ENCODE measurements at places on chromosomes 7 and 10.

DNA sequence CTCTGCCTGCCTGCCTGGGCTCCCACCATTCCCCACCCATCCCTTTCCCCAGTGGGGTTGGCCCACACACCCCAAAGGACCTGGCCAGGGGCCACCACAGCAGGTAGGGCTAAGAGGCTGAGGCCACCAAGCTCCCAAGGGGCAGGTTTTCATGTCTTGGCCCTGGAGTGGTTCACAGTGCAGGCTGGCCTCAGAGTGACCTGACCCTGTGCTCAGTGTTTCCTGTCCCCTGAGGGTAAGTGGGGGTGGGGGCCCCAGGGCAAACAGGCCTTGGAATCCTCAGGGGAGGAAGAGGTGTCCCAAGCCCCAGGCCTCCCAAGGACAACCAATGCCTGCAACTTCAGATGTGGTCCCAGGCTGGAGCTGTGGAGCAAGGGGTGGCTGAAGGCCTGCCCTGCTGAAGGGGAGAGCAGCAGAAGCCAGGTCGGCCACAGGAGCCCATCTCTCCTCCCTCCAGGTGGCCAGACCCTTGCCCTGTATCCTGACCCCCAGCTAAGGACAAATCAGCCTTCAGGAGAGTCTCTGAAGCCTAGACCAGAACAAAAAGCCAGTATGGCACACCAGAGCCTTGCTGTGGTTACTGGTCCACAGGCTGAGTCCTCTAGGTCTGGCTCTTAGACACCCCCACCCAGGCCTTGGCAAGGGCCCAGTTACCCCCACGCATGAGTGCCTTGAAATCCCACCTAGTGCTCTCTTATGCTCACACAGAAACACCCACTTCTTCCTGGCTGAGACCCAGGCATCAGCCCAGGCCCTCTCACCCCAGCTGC is 27.6 kb downstream of the POLL start:
- no peak for DNase-seq

DNA sequence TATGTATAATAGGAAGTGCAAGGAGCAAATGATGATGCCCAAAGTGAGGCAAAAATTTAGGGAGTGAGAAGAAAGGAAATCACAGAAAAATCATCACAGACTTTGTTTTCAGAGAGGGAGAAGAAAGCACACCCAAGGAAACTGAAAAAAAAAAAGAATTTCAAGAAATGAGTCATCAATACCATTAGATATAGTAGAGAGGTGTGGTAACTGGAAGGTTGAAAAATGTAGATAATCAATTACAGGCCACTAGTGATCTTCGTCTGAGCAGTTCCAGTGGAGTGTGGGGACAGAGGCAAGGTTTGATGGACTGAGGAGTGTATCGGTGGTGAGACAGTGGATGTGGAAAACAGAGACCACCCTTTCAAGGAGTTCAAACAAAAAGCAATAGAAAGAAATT is 31.7 kb downstream of the ASB4 start:
- DNase-seq, result no peak

- peak; percentile 4 for DNase-seq
These were observed 2.8 kb downstream of the BET1 start for GRCh38 chr7:94001396-94001795.

DNA sequence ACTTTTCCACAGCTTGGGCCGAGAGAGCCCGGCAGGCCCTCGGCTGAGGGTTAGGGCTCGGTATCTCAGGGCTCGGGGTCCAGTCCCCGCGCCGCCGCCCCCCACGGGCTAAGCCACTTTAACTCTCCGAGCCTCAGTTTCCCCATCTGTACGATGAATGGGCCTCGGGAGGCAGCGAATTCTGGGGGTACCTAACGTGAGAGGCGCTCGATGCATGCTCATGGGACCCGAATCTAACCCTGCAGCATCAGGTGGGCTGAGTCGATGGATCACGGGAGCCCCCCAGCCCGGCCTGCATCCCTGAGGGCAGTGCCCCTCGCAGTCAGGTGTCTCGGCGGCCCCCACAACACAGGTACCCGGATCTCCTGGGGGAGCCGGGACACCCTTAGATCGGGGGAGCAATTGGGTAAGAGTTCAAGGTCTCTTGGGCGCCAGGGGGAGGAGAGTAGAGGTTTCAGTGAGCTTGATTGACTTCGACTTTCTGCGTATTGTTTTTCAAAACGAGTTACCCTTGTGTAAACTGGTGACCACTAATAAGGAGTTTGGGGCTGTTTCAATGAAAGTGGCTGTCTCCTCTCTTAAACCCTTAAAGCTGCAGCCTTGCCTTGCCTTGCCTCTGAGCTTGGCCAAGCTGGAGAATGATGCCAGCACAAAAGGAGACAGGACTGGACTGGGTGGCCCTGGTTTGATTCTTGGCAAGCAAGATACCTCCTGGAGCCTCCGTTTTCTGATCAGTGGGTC is 631 bp downstream of the POR start:
- no peak for DNase-seq

- DNase-seq, result no peak
These were observed 104.9 kb downstream of the RNLS start for GRCh38 chr10:88478256-88478655.

GRCh38 chr7:27073076-27073475 is 22.7 kb downstream of the HOXA1 start:
- DNase-seq, result no peak

DNA sequence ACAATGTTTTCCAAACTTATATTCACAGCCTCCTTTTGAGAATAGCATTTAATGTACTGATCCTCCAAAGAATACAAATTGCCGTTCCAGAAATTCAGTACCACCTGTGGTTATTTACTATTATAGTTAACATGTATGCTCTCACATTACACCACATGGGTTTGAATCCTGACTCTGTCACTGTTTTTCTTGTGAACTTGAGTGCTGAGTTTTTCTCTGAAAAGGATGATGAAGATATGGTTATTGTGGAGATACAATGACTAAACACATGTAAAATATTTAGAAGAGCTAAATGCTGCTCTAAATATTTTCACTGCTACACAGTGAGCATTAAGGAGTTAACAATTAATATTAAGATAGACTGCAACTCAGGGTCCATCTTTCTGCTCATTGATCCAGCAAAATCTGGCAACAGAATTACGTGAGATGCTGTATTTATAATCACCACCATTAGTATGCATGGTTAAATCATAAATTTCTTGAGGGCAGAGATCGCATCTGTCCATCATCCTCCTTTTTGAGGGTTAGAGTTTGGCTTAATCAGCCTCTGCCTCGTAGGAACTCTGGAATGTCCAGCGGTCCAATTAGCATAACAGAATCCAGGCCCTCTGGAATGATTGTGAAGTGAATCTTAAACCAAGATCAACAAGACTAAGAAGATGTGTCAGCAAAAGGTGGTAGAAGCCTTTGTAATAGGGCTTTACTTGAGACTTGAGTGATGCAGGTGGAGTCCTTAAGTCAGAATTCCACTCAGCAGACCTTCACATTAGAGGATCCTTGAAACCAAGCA is 152.8 kb downstream of the MACC1 start:
- DNase-seq, result no peak

DNA sequence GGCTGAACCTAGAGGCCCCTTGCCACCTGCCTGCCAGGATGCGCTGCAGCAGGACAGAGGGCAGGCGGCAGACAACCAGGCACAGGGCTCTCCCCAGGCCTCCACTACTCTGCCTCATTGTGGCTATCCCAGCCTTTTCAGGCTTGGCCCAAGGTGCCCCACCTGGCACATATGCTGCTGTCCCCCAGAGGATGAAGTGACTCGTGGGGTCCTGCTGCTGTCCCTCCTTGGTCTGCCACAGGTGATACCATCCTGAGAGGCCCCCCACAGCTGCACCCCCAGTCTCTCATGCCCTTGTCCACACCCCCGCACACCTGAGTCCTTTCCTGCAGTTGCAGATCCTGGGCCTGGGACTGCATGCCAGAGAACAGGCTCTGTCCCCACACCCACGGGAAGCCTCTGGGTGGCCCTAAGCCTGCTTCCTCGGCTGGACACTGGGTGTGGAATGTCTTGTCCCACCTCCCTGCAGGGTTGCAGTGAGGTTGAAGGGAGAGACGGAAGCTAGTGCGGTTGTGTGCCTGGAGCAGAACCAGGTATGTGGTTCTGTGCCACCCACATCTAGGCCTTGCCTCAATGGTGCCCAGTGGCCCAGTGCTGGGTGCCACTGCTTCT is 55.3 kb downstream of the RASGEF1A start:
- no peak for DNase-seq

- no peak for DNase-seq
These were observed 16.9 kb downstream of the CAMK2G start for GRCh38 chr10:73857446-73857845.

- no peak for DNase-seq
These were observed 56.6 kb downstream of the MPLKIP start for GRCh38 chr7:40077849-40078248.

- DNase-seq, result no peak
These were observed 1019.0 kb upstream of the C7orf33 start for GRCh38 chr7:147571436-147572185.

- DNase-seq, result no peak
These were observed 3.2 kb upstream of the GATA3 start for GRCh38 chr10:8051109-8051821.

DNA sequence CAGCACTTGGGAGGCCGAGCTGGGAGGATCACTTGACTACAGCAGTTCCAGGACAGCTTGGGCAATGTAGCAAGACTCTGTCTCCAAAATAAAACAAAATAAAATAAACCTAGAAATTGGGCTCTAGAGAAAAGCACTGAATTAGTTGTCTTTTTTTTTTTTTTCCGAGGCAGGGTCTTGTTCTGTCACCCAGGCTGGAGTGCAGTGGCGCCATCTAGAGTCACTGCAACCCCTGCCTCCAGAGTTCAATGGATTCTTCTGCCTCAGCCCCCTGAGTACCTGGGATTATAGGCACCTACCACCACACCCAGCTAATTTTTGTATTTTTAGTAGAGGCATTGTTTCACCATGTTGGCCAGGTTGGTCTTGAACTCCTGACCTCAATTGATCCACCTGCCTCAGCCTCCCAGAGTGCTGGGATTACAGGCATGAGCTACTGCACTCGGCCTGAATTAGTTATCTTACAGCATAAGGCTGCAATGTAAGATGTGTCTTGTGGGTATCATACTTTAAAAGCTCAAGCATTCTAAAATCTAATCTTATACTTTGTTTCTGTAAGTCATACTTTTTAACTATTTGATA is 12.8 kb downstream of the MEIG1 start:
- DNase-seq, result no peak

- no peak for DNase-seq
These were observed 8.2 kb downstream of the GSAP start for GRCh38 chr7:77407906-77408305.

GRCh38 chr7:157439149-157439548 is 102.3 kb downstream of the DNAJB6 start:
- DNase-seq, result no peak

DNA sequence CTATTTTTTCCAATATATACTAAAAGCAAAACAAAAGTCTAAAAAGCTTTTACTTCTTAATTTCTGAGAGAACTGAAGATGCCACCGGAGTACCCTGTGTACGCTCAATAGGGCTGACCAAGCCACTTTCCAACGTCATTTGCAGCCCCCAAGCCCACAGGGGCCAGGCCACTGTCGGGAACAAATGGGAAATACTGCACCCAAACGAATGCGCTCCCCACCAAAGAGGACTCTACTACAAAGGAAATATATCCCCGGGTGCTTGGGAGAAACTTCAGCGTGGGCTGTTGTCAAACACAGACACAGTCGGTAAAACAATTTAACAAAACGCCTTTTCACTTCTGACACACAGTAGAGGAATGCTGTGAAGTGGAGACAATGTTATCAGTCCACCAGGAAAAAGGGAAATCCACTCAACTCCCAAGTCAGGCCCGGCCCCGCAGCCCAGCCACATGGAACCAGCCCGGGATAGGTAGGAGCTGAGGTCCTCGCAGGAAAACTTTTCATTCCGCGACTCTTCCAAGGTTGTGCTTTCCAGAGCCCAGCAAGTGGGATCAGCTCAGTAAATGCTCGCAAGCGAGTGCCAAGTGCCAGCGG is 1.4 kb downstream of the PARD3 start:
- DNase-seq, result no peak

- DNase-seq, result no peak
These were observed 679.1 kb upstream of the COBL start for GRCh38 chr7:51995596-51996179.

DNA sequence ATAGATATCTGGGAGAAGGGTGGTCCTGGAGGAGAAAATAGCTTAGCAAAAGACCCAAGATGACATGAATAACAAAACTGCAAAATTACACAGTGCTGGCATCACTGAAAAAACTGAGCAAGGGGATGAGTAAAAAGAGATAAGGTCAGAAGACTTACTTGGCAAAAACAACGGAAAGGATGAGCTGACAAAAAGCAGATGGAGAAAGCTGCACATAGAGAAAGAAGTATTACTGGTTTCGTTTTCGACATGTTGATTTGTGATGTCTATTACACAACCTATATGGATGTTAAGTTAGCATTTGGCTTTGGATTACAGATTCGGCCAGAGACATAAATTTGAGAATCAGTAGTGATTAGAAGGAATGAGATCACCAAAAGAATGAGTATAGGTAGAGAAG is 132.1 kb downstream of the MACC1 start:
- no peak for DNase-seq

GRCh38 chr7:139726485-139726869 is 51.3 kb downstream of the HIPK2 start:
- no peak for DNase-seq

- no peak for DNase-seq
These were observed 32.1 kb downstream of the VSTM4 start for GRCh38 chr10:49083261-49083660.

DNA sequence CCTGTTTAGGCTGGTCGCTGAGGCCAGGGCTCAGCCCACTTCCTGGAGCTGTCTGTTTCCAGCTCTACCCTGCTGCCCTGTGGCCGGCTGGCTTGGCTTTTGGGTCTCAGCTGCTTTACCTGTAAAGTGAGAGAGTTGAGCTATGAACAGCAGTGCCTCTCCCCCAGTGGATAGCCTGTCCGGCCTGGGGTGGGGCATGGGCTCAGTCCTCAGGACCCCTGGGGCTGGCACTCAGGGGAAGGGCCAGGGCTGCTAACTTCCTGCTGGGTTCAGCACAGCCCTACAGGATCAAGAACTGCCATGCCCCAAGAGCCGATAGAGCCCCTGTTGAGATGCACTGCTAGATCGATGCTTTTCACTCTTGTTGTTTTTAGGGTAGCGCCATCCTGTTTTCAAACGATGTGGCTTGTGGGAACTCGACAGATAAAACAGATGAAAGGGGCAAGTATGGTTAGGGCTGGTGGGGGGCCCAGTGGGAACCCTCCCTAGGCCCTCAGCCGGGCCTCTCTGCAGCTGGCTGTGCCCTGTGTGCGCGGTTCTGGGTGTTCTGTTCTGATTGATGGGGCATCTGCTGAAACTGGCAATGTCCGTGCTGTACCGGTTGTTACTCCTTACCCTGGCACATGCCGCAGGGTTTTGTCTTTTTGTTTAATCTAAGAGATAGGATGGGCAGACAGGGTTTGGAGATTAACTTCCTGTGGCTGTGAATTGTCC is 10.0 kb upstream of the SFRP5 start:
- DNase-seq, result no peak

- no peak for DNase-seq
These were observed 30.3 kb upstream of the LSM8 start for GRCh38 chr7:118153551-118154177.

Measured in GM04504 (cell line).